ENCODE measurements at places on chromosomes 7 and 10.
A peak's percentile ranks its signal among the peaks of the same experiment; 100 is the strongest.

DNA sequence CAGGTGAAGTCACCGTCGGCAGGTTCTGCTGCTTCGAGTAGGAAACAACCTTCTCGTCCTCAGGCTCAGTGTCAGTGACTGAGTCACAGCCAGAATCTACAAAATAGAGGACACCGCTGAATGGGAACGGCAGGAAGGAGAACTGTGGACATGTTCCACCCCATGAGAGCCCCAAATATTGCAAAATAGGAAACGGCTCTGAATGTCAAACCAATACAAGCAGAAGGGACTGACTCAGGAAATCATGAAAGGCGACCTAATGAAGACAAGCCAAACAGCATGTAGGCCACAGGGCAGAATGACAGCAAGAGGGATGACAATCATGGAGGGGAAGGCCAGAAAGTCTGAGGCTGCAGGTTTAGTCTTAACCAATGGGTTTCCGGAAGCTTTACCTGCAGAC is 63.5 kb downstream of the PIK3AP1 start:
- no peak for DNase-seq

GRCh38 chr10:75655791-75656451 is 224.5 kb downstream of the LRMDA start:
- no peak for DNase-seq

DNA sequence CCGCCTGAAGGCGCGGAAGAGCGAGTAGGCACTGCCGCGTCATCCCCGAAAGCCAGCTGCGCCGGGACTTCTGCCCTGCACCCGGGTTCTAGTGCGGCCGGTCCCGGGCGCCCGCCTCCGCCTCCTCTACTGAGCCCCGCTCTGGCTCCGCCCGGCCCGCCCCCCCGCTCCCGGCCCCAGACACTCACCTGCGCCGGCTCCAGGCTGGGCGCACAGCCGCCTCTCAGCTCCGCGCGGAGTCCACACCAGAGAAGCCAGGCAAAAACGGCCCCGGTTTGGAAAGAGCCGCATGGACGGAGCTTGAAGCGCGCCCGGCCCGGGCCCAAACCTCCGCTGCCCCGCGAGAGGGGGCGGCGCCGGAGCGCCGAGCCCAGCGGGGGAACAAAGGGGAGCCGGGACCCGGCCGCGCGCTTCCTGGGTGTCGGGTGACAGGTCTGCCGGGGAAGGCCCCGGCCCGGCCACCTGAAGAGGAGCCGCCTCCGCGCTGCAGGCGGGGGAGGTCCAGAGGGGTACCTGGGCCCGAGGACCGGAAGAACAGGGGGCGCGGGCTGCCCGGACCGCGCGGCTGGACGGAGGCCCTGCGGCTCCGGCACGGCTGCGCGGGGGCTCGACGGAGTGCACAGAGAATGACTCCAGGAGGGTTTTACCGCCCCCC is 168.2 kb downstream of the NRF1 start:
- peak; percentile 57 for DNase-seq

DNA sequence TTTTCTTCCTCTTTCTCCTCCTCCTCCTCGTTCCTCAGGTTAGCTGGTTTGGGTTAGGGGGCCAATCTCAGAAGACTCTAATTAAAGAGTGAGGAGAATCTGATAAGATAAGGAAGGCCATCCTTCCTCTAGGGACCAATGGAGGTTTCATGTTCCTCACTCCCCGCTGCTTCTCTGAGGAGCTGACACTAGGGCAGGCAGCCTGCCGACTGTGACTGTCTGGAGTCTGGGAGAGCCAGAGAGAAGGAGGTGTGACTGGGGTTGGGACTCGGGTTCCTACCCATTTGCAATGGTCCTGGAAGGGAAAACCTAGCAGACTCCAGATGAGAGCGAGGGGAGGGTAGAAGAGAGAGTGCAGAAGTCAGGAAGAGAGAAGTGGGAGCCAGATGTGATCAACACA is 15.3 kb downstream of the PAX2 start:
- DNase-seq, result no peak

GRCh38 chr7:24821045-24821753 is 63.9 kb upstream of the GSDME start:
- peak; percentile 83 for DNase-seq

DNA sequence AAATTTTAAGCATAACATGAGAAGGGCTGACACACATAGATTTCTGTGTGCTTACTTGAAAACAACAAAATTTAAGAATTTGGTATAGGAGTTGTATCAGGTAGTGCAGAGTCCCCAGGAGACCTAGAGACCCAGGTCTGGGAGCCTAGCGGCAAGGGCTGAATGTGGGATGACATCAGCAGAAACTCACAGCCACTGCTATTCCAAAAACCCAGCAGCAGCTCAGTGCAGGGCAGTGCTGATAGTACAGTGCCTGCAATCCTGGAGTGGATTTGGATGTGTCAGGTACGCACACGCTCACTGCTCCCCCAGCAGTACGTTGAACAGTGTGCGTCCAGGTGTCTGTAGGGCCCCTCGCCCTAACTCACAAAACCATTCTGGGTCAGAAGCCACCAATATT is 87.1 kb downstream of the EGFR start:
- DNase-seq, result no peak
